Camera-type eye (tissue), 1 donor: ENCODE measurements at places on chromosomes 1 and 21. TPM values are rescaled to one million over a fixed set of nuclear protein-coding genes. Genes with fewer than 3 reads are reported as not detected.

Gene NBPF20
- 7.6 TPM for total RNA-seq

Gene PDC
- total RNA-seq: 285 TPM

Gene IGSF3
- total RNA-seq: 50.4 TPM

Gene DRAXIN
- total RNA-seq: 4.7 TPM

Gene ZC3H12A
- total RNA-seq: 1.9 TPM

Gene CFAP141
- not detected for total RNA-seq

Gene AMY1C
- not detected for total RNA-seq

Gene ASCL5
- not detected for total RNA-seq

Gene THEM5
- not detected for total RNA-seq

Gene SLAMF9
- not detected for total RNA-seq

Gene AMY2A
- total RNA-seq: 0.44 TPM

Gene HSD3B2
- not detected for total RNA-seq

Gene ETV3L
- total RNA-seq: not detected

Gene KRTAP20-1
- total RNA-seq: not detected

Gene KCNT2
- 18.0 TPM for total RNA-seq

Gene SPOCD1
- total RNA-seq: 1.1 TPM

Gene NPHS2
- not detected for total RNA-seq

Gene GORAB
- 29.3 TPM for total RNA-seq

Gene PTGFR
- 9.5 TPM for total RNA-seq

Gene EPHA2
- total RNA-seq: 84.2 TPM

Gene HES3
- not detected for total RNA-seq

Gene RGS13
- total RNA-seq: not detected

Gene MAEL
- total RNA-seq: 2.4 TPM

Gene ASAP3
- total RNA-seq: 48.7 TPM

Gene PADI2
- total RNA-seq: 24.0 TPM

Gene AGT
- total RNA-seq: 4.8 TPM

Gene CASZ1
- total RNA-seq: 58.1 TPM

Gene TCEA3
- 50.6 TPM for total RNA-seq

Gene LAD1
- total RNA-seq: 3.8 TPM

Gene OR6N1
- not detected for total RNA-seq

Gene F11R
- 19.3 TPM for total RNA-seq

Gene SH3BGRL3
- 9.1 TPM for total RNA-seq

Gene SYDE2
- total RNA-seq: 25.1 TPM

Gene GFI1
- 1.1 TPM for total RNA-seq

Gene MYOM3
- 20.3 TPM for total RNA-seq

Gene TMCO1
- 71.9 TPM for total RNA-seq
